ENCODE measurements at places on chromosomes 11 and 22.
A peak's percentile ranks its signal among the peaks of the same experiment; 100 is the strongest.

DNA sequence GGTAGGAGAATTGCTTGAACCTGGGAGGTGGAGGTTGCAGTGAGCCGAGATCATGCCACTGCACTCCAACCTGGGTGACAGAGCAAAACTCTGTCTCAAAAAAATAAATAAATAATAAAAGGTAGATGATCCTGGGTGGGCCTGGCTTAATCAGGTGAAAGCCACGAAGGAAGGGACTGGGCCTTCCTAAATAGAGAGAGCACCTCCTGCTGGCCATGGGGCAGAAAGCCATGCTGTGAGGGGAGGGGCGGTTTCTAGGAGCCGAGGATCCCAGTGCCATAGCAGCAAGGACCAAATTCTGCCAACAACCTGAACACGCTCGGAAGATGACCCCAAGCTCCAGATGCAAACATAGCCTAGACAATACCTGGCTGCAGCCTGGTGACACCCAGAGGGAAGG, 24.5 kb upstream of the DGKZ start:
- no peak for DNase-seq

GRCh38 chr22:33803371-33804282, 116.6 kb downstream of the LARGE1 start:
- DNase-seq, result no peak

DNA sequence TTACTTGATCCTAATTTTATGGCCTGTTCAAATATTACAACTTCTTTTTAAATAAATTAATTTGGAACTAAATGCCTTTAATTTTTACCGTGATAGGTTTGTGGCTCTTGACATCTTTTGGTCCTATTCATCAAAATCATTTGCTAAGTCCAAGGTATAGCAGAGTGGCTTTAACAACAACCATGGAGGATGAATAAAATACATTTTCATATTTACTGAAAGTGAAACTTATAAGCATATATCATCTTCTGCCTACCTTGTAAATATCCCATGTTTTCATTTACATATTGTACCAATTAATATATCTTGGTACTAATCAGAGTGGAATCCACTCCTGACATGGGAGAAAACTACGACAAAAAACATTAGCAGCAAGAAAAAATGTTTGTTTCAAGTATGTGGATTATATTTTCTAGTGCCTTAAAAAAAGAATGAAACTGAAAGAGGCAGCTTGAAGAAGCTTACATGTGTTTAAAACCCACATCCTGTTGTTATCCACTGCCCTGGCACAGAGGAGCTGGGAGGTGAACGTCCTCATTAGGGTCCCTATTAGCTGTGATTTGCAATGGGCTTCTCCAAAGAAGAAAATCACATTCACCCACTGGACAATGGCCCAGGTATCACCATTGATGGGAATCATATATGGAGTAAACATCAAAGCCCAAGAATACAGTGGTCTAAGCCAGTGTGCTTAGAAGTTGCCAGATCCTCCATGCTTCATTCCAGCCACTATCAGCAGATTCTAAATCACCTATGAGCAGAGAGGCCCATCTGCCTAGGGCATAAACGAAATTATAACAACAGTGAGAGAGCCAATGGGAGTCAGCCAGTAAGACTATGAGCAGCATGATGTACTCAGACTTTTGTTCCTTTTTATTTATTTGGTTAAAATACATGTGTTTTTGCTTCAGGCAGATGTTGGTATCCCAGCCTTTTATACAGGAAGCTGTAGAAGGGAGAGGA, 84.7 kb downstream of the MAML2 start:
- peak; percentile 31 for DNase-seq

DNA sequence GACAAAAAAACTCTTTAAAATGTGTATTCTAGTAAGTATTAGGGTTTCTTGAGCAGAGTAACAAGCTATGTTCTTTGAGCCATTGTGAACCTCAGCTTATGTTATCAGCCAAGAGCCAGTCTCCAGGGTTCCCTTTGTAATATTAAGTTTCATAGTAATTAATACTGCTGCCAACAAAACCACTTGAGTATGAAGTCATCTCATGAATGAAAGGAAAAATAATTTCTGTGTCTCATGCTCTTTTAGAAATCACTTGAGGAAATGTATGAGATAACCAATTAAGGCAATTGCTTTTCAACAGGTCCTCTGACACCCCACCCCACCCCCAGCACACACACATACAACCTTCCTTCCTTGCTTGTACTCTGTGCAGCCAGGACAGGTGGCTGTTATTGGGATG, 59.9 kb downstream of the BBOX1 start:
- no peak for DNase-seq

- DNase-seq, result no peak
These were observed 38.4 kb upstream of the CLMP start for GRCh38 chr11:123233280-123233974.

- no peak for DNase-seq
These were observed 68.3 kb downstream of the DDIAS start for GRCh38 chr11:82969811-82970210.

DNA sequence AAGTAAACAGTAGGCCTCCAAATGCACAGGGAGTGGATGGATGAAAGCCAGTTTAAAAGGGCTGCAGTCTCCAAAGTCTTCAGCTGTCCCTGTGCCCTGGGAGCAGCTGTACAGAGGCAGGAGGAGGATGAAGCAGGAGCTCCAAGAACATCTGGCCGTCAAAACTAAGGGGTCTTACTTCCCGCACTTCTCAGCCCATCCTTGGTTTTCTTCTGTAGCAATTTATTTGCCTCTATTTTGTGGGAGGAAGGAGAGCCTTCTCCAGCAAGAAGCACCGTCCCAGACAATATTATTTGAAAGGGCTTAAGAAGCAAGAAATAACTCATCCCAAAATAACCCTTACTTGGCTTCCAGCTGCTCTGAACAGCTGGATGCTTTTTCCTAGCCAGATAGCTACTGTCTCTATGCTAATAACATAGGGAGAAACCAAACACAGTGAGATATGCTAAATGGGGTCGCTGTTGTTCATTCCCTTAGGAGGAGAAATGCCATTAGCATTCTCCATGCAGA, 133.2 kb downstream of the SPATA19 start:
- DNase-seq, result no peak

- no peak for DNase-seq
These were observed 173.9 kb downstream of the NAV2 start for GRCh38 chr11:19886498-19886897.

- DNase-seq, result no peak
These were observed 104.1 kb downstream of the ATXN10 start for GRCh38 chr22:45775569-45776312.

All from umbilical cord (tissue), 2 donors.